ENCODE measurements at places on chromosomes 3 and 15. TPM values are rescaled to one million over a fixed set of nuclear protein-coding genes. Genes with fewer than 3 reads are reported as not detected.
A peak's percentile ranks its signal among the peaks of the same experiment; 100 is the strongest.

The WNT7A gene
- total RNA-seq: not detected

DNA sequence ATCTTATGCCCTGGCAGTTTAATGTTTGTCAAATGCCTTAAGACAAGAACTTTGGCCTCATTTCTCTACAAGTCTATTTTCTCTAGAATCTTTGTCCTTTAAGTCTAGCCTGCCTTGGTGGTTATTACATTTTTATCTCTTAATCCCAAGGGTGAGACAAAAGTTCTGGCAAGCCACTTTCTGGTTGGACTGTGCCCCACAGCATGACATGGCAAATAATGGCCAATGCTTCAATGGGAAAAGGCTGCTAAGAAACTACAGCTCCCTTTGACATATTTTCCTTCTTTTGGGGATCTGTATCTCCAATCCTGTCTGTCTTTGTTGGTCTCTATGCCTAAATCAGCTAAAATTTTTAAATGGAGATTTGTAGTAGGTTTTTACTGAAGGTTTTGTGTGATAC is 181.6 kb upstream of the MBNL1 start:
- H3K36me3 ChIP-seq: no peaks in the 10 kb centered on the region
- no peaks in the 10 kb centered on the region for H3K27me3 ChIP-seq
- no peak for DNase-seq
- H3K4me3 ChIP-seq: no peak overlapping the region
- H3K4me1 ChIP-seq: peaks cover 3% of the 10 kb centered on the region
- H3K27ac ChIP-seq: no peak overlapping the region

GRCh38 chr15:61731099-61731498 is 329.1 kb downstream of the VPS13C start:
- no peaks in the 10 kb centered on the region for H3K36me3 ChIP-seq
- no peaks in the 10 kb centered on the region for H3K4me1 ChIP-seq
- H3K4me3 ChIP-seq: no peak overlapping the region

- H3K27me3 ChIP-seq: peaks cover 3% of the 10 kb centered on the region
- peaks cover 13% of the 10 kb centered on the region for H3K4me1 ChIP-seq
- DNase-seq: no peak
- no peak overlapping the region for H3K4me3 ChIP-seq
- no peak overlapping the region for H3K27ac ChIP-seq
Observed at GRCh38 chr3:72129501-72130094, 344.6 kb upstream of the PROK2 start.

DNA sequence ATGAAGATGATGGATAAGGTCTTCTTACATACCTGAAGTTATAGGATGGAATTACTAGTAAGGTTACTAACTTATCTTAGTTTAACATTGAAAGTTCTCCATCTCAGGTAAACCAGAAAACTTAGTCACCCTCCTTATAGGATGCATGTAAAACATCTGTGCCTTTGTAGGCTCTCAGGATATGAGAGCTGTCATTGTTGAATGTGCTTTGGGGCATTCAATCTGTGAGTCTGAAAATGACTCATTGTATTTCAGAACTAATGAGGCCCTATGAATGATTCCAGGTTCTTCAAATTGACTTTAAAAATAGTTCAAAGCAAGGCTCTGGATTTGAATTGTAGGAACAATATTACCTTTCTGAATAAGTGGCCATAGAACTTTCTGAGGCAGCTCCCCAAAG is 237.7 kb upstream of the AZI2 start:
- no peak overlapping the region for H3K27ac ChIP-seq
- H3K27me3 ChIP-seq: no peaks in the 10 kb centered on the region
- no peaks in the 10 kb centered on the region for H3K36me3 ChIP-seq
- H3K4me3 ChIP-seq: no peak overlapping the region
- H3K4me1 ChIP-seq: no peaks in the 10 kb centered on the region

DNA sequence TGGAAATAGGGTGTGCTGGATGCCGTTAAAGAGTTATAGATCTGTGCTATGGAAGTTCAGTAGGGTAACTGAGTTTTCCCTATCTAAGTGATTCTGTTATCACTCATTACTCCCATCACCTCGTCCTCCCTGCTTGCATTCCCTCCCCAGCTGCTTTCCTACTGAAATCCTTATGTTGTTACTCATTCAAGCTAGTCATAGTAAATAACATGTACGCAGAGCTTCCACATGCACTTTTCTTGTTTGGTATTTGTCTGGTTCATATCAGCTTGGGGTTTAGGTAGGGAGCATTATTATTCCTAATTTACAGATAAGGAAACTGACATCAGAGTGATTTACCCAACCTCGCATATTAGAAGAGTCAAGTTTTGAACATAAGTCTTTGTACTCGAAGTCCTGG is 135.1 kb downstream of the HCN4 start:
- DNase-seq: no peak
- H3K27me3 ChIP-seq: no peaks in the 10 kb centered on the region
- H3K36me3 ChIP-seq: no peaks in the 10 kb centered on the region
- H3K4me3 ChIP-seq: no peak overlapping the region
- no peak overlapping the region for H3K27ac ChIP-seq

- DNase-seq: peak; percentile 80
- no peaks in the 10 kb centered on the region for H3K27me3 ChIP-seq
- H3K4me1 ChIP-seq: peaks cover 62% of the 10 kb centered on the region
- H3K27ac ChIP-seq: peak overlapping the region; percentile 92
- H3K4me3 ChIP-seq: peak overlapping the region; percentile 96
Observed at GRCh38 chr3:38454884-38455638, 1.4 kb downstream of the ACVR2B start.

DNA sequence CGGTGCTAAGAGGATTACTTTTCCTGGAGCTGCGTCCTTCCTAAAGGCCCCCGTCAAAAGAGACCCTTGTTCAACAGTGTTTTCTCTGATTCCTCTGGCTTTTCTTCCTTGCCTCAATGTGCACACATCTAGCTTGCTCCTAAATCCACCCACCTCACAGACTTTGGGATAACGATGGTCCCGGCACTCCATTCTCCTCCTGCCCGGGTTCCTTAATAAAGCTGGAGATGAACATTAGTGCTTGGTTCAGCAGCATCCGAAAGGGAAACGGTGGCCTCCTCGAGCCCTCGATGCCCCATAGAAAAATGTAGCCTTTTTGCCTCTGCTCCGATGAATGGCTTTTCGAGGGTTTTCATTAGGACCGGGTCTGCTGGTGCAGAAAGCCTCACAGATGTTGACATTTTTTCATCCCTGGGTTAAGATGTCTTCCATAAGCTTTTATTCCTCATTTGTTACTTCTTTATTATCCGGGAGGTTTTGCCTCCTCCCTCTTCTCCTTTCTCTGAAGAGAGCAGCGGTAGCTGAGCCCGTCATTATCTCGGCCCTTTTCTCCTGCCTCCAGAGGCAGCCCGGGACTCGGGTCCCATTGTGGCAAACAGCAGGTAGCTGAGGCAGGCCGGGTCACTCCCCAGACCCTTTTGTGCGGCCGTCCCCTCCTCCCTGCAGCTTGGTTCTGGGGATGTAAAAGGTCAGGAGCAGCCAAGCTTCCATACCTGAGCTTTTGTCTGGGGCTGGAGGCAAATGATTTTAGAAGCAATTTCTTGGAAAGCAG is 64.6 kb downstream of the CPN2 start:
- H3K27me3 ChIP-seq: peaks cover 18% of the 10 kb centered on the region
- DNase-seq: no peak
- no peak overlapping the region for H3K27ac ChIP-seq
- no peak overlapping the region for H3K4me3 ChIP-seq

DNA sequence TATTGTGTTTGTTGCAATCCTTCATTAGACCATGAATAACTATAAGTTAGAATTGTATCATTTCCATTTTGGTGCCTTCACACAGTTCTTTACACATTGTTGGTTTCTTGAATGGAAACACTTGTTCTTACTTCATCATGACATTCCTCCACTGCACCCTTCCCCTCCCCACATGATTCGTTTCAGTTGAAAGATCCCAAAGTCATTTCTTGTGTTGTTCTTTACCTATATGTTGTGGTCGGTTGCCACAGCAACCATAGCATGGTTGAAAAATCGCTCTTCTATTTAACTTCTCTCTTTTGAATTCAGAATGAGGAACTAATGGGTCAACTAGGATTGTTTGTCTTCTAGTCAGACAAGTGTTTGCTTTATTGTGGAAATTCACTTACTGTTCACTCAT is 103.3 kb downstream of the IL1RAP start:
- H3K36me3 ChIP-seq: no peaks in the 10 kb centered on the region
- DNase-seq: no peak
- H3K27me3 ChIP-seq: no peaks in the 10 kb centered on the region
- H3K4me3 ChIP-seq: no peak overlapping the region
- no peak overlapping the region for H3K27ac ChIP-seq

DNA sequence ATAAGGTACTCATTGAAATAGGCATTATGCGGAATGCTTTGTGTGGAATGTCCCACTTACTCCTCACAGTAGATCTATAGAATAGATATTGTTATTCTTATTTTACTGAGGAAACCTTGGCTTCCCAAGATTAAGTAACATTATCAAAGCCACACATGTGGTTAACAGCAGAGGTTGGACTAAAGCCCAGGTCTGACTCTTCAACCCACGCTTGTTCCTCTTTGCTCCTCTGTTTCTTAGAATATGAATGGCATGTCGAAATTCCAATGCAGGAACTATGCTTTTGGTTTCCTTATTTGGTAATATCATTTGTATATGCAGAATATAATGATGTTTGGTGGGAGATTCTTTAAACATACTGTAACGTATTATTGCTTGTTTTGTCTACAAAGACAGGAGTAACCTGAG is 818.8 kb upstream of the LMCD1 start:
- H3K27me3 ChIP-seq: no peaks in the 10 kb centered on the region
- peak overlapping the region; percentile 42 for H3K27ac ChIP-seq
- peaks cover 4% of the 10 kb centered on the region for H3K4me1 ChIP-seq
- no peaks in the 10 kb centered on the region for H3K36me3 ChIP-seq
- no peak overlapping the region for H3K4me3 ChIP-seq

GRCh38 chr15:73813589-73813988 is 59.8 kb upstream of the TBC1D21 start:
- no peak overlapping the region for H3K4me3 ChIP-seq
- H3K27ac ChIP-seq: no peak overlapping the region
- no peak for DNase-seq

GRCh38 chr3:112303764-112304325 is 9.8 kb upstream of the SLC9C1 start:
- H3K27me3 ChIP-seq: no peaks in the 10 kb centered on the region
- H3K27ac ChIP-seq: peak overlapping the region; percentile 39
- H3K4me3 ChIP-seq: peak overlapping the region; percentile 66
- peaks cover 28% of the 10 kb centered on the region for H3K4me1 ChIP-seq
- H3K36me3 ChIP-seq: no peaks in the 10 kb centered on the region

The GPR87 gene
- not detected for total RNA-seq

GRCh38 chr3:43059456-43059855 is 46.4 kb downstream of the POMGNT2 start:
- H3K4me1 ChIP-seq: no peaks in the 10 kb centered on the region
- no peak overlapping the region for H3K27ac ChIP-seq
- no peak overlapping the region for H3K4me3 ChIP-seq
- H3K27me3 ChIP-seq: no peaks in the 10 kb centered on the region
- no peak for DNase-seq

GRCh38 chr3:22262386-22262785 is 511.4 kb upstream of the ZNF385D start:
- H3K4me1 ChIP-seq: no peaks in the 10 kb centered on the region
- H3K36me3 ChIP-seq: no peaks in the 10 kb centered on the region
- H3K27ac ChIP-seq: no peak overlapping the region
- H3K27me3 ChIP-seq: no peaks in the 10 kb centered on the region

DNA sequence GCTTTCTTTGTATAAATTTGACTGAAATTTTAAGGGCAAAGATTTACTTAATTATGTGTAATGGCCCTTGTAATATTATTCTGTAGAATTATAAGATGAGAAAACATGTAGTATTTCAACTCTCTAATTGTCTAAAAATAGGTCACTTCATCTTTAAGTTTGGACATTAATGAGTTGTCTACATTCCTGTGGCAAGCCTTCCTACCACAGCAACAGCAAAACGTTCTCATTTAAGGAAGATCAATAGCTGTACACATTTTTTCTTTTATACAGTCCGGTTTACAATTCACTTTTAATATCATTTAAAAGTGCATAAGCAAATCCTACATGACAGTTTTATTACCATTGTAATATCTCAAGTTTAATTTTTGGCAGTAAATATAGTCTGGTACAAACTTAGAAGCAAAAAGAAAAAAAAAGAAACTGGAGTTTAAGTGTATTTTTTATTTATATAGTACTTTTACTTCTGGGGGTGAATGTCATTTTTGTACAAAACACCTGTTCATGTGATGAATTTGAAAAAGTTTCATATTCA is 501.8 kb downstream of the ZPLD1 start:
- H3K27me3 ChIP-seq: no peaks in the 10 kb centered on the region
- H3K4me3 ChIP-seq: no peak overlapping the region
- no peak for DNase-seq
- H3K4me1 ChIP-seq: no peaks in the 10 kb centered on the region
- no peak overlapping the region for H3K27ac ChIP-seq
- no peaks in the 10 kb centered on the region for H3K36me3 ChIP-seq

Measured in left ventricle myocardium inferior (tissue), 1 donor.